ENCODE measurements at places on chromosomes 3 and 15. TPM values are rescaled to one million over a fixed set of nuclear protein-coding genes. Genes with fewer than 3 reads are reported as not detected.

Gene CLDN16
- not detected for total RNA-seq

Gene ANKRD63
- not detected for total RNA-seq

Gene ZNF501
- 3.7 TPM for total RNA-seq

Gene TM2D3
- total RNA-seq, result 35.5 TPM

Gene ADAMTS17
- 1.5 TPM for total RNA-seq

Gene CPNE9
- total RNA-seq, result not detected

Gene LOXL1
- 313 TPM for total RNA-seq

Gene MEGF11
- total RNA-seq, result not detected

Gene PATL2
- not detected for total RNA-seq

Gene TM4SF18
- under 0.01 TPM for total RNA-seq

Data from pericardium fibroblast (primary cell).